ENCODE measurements at places on chromosomes 12 and 14.

- DNase-seq: no peak
Observed at GRCh38 chr14:104680056-104680805, 9.2 kb upstream of the INF2 start.

GRCh38 chr12:53948650-53949593 is 5.8 kb upstream of the HOXC12 start:
- no peak for DNase-seq

- no peak for DNase-seq
Observed at GRCh38 chr12:123389560-123390351, 5.8 kb downstream of the KMT5A start.

- no peak for DNase-seq
Observed at GRCh38 chr12:50338920-50339645, 55.8 kb upstream of the LIMA1 start.

Data from AG09319 (cell line).